ENCODE measurements at places on chromosomes 6 and 20.

DNA sequence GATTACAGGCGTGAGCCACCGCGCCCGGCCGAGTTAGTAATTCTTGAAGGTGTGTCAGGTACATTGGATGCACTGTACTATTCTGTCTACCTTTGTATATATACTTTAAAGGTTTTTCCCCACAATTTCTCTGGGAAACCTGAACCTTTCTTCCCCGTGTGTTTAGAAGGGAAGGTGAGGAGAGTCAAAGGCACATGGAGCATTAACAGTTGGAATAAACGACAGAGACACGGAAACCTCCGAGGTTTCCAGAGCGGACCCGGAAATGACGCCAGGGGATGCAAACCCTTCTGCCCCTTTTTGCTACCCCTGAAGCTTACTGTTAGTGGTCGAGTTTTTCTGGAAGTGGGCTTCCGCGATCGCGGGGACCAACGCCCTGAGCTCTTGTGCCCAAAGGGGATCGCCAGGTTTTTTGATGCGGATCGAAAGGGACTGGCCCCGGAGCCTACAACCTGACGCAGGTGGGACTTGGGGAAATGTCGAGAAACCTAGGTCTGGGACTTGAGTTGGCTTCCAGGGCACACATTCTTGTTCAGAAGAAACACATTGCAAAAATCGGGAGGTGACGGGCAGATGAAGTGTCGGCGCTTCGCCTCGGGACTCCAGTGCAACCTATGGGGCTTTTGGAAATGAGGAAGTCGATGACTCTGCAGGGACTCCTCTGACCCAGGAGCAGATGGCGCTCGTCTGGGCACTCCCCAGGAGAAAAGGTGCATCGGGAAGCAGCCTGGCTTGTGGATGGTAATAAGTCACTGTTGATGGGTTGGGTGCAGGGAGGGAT, 218.2 kb downstream of the OR2B2 start:
- DNase-seq, result peak; percentile 20

- no peak for DNase-seq
Observed at GRCh38 chr6:36834576-36835341, 4.5 kb downstream of the CPNE5 start.

DNA sequence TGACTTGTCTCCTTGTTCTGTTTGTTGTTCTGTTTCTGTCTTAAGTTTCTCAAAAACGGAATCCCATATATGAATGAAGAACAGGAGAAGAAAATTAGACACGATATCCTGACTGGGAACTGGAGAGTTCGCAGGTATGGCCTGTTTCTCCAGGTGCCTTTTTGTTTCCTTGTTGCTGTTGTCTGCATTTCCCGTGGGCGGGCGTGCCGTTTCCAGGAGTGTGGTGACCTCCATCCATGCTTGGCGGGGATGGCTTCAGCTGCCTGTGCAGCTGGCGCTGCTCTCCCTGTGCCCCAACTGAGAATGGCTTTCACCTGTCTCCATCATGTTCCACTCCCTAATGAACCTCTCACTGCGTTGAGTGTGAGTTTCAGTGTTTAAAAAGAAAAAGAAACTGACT, 4.4 kb downstream of the PNLDC1 start:
- no peak for DNase-seq

GRCh38 chr6:92864966-92865555, 554.3 kb downstream of the EPHA7 start:
- no peak for DNase-seq

- DNase-seq, result no peak
Observed at GRCh38 chr6:24761193-24761835, 13.4 kb upstream of the GMNN start.

- DNase-seq, result no peak
Observed at GRCh38 chr6:119323478-119323877, 26.1 kb downstream of the MAN1A1 start.

GRCh38 chr6:43972179-43972912, 154.9 kb downstream of the MRPL14 start:
- DNase-seq, result no peak

DNA sequence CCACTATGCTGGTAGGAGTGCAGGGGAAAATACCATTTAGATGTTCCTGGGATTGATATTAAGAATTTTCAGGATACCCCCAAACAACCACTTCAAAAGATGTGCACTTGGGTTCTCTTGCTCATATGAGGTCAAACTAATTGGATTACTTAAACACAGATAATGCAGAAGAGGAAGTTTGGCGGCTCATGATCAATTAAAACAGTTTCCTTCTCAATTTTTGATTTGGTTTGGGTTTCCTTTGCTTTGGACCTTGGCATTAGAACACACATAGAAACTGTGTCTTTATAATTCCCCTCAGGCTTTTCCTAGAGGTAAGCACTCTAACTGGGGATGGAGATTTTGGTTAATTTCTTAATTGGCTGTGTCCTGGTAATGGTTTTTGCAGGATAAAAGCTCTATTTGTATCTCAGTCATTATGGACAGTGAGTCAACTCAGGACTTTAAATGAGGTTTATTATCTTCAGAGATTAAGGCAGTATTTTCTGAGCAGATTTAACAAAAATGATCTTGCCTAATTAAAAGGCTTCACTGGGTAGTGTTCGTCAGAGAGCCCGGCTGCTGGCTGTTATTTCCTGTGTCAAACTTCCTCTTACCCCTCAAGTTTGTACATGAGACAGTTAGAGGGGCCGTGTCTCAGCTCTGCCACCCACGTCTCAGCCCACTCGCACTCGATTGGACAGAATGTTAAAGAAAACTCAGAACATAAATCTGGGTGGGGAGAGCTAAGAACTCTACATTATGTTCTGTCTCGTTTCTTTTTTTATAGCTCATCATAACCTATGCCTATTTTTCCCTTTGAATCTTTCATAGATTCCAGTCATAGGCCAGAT, 50.3 kb upstream of the PREP start:
- peak; percentile 13 for DNase-seq

DNA sequence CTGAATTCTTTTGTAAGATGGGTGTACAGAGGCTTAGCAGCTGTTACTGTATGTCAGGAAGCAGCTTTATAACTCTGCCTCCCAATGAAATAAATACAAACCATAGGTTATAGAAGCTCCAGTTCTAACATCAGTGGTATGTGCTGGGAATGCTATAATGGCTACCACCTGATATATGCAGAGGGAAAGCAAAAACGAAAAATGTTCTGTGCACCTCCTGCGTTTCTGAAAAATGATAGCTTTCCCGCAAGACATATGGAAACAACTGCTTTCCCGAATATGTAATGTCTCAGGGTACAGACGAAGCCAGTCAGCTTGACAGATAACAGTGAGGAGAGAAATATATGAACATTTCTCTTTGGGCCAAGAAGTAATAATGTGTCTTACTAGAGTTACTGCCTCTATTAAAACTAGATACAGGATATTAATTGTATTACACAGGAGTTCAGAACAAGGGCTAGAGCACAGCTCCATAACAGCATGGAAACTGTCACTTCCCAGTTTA, 517.0 kb upstream of the NRSN1 start:
- no peak for DNase-seq

All from activated effector memory CD4-positive, alpha-beta T cell treated with Interleukin-2 at 50 U/mL for 16 hours (primary cell).